ENCODE measurements at places on chromosomes 2 and 18.
A peak's percentile ranks its signal among the peaks of the same experiment; 100 is the strongest.

DNA sequence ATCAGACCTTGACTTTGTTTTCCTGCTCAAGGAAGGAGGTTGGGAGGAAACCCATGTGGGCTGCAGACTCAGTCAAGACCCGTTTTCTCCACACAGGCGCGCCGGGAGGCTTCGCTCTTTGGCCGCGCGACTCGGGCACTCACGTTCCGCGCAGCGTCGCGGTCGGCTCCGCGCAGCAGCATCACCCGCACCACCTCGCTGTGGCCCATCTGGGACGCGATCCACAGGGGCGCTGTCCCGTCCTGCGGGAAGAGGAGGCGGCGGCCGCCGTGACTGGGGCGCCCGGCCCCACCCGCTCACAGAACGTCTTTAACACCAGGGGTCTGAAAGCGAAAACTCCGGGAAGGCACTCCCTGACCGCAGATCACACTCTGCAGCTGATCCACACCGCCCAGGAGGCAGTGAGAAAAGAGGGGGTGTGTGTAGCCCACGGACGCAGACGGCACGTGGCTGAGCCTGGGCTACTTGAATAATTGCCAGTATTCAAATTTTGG, 33.1 kb upstream of the NPC1 start:
- no peak for DNase-seq

DNA sequence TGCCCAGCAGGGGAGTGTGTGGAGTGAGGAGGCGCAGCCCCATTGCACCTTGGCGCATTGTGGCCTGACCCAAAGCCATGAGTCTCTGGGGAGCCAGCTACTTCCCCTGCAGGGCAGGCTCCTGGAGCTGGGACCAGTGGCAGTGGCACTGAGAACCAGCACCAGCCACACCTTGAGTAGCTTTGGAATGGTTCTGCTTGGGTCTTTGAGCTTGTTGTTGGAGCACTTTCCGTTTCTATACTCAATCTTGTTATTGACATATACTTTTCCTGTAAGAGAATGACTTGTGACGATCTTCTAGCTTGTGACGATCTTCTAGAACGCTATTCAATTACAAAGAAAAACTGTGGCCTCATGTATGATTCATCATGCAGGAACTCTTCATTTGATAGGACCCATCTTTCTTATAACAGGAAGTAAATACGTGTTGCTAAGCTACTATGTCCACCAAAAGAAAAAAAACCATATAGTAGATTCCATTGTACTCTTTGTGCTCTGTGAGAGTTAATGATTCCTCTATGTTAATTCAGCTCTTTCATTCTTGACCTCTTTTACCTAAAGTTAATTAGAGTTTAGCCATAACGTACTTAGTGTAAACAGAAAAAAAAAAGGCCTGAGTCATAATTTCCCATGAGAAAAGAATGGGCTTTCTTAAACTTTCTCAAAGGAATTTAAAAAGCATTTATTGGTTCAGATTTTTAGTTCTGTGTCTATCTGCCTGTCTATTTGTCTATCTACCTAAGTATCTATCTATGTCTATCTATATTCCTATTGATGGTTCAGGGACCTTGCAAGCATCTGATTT, 113.1 kb downstream of the GATA6 start:
- no peak for DNase-seq

- DNase-seq = no peak
Measured at GRCh38 chr2:238939074-238939473, 91.2 kb downstream of the TWIST2 start.

DNA sequence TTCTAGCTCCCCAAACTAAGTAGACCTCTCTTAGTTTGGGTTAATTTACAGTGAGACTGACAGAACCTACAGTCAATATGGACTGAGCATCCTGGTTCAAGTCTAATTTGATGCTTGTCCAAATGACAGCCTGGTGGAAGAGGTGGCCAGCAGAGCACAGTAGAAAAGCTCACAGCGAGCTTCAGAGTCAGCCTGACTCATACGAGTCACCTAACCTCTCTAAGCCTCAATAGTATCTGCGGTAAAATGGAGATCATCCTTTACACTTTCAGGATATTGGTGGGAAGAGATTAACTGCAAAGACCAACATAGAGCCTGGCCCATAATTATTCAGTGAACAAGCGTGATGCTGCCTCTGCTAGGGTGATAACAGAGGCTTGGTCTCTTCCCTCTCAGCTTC, 54.5 kb downstream of the DOCK10 start:
- no peak for DNase-seq

DNA sequence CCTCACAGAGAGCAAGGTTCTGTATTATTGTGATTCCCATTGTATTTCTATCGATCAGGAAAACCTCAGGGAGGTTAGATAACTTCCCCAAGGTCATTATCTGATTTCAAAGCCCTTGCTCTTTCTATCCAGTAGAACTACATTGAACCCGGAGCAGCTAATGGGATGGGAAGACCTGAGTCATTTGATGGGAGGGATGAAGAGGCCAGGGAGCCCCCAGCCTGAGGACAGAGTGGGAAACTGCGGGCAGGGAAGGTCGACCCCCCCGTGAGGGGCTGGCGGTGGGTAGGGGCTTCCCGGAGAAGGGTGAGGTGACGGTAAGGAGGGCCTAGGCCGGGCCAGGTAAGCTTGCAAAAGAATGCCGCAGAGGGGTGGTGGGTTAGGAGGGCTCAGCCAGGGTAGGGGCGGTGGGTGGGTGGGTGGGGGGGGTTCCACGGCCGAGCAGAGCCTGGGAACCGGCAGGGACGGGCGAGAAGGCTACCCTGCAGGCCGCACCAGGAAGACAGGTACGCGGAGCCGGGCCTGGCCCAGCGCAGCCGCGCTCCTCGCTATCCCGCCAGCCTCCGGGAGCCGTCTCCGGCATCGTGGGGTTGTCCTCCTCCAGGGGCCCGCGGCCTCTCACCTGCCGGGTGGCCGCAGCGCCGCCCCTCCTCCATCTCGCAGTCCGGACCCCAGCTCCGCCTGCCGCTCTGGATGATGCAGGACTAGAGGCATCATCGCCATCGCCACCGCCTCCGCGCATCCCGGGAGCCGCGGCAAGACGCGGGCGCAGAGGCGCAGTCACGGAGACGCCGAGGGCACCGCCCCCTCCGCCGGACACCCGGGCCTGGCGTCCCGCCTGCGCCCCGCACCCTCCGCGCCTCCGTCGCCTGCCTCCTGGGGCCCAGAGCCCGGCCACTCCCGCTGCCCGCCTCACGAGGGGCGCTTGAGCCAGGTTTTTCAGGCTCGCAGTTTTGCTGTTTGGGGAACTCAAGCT, at the start of gene GPR75:
Gene GPR75, minus strand, starts transcription at position 762 of the 976 bp plus-strand sequence. CDS start 5,211 bp downstream, outside the sequence.
- DNase-seq = peak; percentile 27

Data from SK-N-SH (cell line).